CD4-positive, alpha-beta T cell treated with Interleukin-12 subunit alpha and Interleukin-12 subunit beta, for 1 hour (primary cell): ENCODE measurements at places on chromosomes 12 and 14.
A peak's percentile ranks its signal among the peaks of the same experiment; 100 is the strongest.

DNA sequence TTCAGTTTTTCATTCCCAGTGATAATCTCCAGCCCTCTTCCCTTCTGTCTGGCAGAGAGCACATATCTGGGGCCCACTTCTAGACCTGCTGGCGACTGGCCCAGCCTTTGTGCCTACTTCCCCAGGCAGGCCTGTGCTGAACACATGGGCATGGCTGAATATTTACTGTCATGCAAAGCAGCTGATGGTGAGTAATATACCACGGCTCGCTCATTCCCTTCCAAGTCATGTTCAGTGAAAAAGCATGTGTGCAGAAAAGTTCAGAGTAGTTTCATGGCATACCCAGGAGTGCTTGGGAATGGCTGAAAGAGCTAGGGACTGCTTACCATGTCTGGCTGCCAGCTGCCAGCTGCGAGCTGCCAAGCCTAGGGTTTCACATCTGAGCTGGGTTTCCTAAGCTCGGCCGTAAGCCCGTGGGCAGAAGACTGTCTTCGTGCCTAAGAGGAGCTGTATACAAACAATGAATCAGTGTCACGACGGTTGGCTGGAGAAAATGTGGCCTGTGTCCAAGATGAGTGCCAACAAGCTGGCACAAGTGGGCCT lies 179.9 kb upstream of the PELI2 start:
- DNase-seq = no peak

DNA sequence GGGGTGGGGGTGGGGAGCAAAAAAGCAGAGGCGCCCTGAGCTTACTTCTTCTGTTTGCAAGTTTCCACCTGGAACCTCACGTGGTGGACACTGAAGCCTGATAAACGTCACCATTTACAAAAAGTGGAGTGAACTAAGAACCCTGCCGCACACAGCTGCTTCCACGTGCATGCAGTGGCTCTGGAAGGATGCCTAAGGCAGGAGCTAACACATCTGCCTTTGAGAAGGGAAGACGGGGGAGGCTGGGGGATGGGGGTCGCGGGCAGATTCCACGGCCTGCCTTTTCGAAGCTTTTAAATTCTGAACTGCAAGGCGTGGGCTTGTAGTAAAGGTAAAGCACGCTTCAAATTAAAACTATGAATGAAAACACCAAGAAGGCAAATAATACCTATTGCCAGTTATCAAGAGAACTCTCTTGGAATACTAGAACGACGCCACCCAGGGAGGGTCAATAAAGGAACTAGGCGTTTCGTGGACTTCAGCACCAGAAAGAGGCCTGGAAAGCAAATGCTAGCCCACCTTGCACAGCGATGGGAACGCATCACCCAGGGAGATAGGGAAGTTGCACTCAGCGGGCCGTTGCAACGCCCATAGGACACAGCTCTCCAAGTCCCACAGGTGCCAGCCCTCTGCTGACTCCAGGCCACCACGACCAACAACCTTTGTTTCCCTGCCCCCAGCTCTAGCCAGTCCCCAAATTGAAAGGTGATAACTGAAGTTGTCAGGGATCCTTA lies 61.8 kb downstream of the TESC start:
- DNase-seq = no peak

GRCh38 chr12:60693019-60693626 lies 1097.3 kb downstream of the SLC16A7 start:
- no peak for DNase-seq

DNA sequence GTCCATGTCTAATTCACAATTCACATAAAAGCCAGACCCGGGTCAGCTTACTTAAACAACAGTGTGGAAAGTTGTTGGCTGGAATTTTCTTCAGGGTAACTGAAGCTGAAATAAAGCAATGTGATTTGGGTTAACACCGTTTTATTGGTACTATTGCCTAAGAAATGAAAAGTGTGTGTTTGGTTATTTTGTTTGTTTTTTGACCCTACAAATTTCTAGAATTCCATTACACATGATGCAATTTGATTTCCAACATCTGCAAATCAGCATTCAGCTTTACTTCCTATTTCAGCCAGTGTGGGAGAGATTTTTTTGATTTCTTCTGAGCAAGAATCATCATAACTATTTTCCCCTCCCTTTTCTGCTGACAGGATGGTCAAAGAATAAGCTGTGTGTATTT lies 45.7 kb upstream of the CLMN start:
- no peak for DNase-seq

DNA sequence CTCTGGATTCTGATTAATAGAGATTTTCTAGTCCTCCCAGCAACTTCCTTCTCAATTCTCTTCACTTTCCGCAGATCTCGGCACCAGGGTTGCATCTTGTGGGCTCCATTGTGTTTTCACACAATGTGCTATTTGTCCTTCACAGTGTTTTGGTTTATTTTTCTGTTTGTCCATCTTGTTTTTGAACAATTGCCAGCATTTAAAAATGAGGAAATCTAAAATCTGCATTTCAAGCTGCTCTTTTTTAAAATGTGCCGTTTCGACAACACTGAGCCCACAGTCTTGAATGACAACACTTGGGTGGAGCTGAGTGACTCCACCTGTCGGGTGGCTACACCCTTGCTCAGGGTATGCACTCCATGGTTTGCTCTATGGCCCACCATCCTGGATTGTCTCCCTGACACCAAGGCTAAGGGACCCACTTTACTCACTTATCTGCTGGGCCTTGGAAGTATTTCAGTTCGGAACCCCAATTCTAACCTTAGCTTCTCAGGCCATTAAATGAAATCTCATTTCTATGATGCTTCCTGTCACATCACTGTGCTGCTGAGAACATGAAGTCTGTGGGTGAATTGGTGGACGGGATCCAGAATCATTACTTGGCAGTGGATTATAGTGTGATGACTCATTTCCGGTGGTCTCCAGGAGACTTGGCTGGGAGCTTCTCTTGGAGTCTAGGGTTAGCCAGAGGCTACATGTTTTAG lies 3.4 kb upstream of the MYRFL start:
- no peak for DNase-seq

DNA sequence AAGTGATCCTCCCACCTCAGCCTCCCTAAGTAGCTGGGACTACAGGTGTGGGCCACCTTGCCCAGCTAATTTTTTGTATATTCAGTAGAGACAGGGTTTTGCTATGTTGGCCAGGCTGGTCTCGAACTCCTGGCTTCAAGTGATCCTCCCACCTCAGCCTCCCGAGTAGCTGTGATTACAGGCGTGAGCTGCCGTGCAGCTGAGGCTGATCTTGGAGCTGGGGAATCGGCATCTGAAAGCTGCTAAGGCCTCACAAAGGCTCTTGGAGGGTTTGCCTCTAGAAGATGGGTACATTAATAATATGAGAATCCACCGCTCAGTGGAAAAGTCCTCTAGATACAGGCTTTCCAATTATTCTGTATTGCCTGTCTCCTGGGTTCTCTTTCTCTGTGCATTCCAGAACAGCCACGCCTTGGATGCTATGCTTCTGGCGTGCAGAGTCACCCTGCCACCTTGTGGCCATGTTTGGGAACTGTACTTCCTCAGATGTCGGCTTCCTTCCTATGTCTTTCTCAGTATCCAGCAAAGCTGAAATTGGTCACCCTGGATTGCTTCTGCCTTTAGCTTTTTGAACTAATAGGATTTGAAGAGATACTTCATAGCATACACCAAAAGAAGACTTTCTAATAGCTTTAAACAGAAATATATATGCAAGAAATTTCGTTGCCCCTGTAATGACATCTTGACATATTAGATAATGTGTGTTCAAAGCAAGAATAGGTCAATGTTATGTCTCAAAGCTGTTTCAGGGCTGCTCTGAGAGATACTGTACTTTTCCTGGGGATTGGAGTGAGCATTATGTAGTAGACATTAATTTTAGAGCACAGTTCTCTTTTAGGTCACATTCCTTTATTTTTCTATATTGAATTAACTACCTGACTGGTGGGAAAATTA lies 75.4 kb downstream of the SNAPC1 start:
- peak; percentile 78 for DNase-seq

DNA sequence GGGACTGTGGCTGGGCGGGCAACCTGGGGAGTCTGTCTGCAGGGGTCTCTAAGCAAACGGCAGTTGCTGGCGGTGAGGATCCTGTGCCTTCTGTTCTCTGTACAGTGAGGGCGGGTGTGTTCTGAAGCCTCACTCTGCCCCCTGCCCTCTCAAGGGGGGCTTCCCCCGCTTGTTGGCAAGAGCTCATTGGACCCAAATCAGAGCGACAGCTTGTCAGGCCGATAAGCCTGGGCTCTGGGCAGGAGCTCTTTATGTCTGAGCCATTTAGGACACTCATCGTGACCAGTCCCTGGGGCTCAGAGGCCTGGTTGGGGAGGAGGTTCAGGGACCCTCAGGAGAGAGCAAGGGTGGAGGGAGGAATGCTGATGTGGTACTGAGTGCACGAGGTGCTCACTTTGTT lies 136.0 kb downstream of the TSPAN9 start:
- no peak for DNase-seq

GRCh38 chr12:20475542-20475941 lies 107.2 kb downstream of the PDE3A start:
- DNase-seq = no peak

- no peak for DNase-seq
Observed at GRCh38 chr12:57764662-57765002, 2.2 kb downstream of the CYP27B1 start.
